ENCODE measurements at places on chromosomes 4 and X.
A peak's percentile ranks its signal among the peaks of the same experiment; 100 is the strongest.

DNA sequence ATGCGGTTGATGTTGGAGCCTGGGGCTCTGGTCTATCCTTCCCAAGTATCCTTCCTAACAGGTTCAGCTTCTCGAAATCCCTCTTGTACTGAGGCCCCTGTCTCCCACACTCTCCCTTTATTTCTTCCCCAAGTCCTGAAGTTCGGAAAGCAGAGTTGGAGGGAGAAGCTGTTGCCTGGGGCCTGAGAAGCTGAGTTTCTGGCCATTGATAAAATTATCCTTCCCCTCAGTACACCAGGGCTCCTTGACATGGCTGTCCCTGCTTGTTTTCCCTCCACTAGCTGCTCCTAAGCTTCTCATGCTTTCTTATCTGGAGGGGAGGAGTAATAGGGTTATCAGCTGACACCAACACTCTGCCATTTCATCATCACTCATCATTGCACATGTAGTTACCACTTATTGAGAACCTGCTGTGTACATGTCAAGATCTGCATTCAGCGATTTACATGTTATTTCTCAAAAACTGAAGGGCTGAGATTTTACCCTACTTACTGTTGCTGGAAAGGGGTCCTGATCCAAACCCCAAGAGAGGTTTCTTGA, 58.0 kb downstream of the FUNDC1 start:
- DNase-seq: no peak

DNA sequence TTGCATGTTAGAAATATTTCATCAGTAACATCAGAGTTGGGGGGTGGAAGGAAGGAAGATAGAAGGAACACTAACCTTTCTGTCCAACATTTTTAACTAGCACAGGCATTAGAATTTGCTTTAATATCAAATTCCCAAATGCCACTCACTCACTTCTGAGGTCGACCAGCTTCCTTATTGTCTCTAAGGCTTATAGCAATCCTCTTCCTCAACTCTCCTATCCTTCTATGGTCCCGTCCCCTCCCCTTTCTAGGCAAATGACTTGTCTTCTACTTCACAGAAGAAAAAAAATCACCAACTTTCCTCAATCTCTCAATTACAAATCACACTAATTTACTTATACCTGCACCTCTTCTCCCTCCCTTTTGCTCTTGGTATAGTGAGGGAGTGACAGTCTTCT, 100.8 kb downstream of the ZAR1 start:
- DNase-seq: no peak

- no peak for DNase-seq
Measured at GRCh38 chrX:19810006-19810774, 77.2 kb downstream of the SH3KBP1 start.

- no peak for DNase-seq
Measured at GRCh38 chr4:26022346-26023202, 108.6 kb downstream of the SMIM20 start.

DNA sequence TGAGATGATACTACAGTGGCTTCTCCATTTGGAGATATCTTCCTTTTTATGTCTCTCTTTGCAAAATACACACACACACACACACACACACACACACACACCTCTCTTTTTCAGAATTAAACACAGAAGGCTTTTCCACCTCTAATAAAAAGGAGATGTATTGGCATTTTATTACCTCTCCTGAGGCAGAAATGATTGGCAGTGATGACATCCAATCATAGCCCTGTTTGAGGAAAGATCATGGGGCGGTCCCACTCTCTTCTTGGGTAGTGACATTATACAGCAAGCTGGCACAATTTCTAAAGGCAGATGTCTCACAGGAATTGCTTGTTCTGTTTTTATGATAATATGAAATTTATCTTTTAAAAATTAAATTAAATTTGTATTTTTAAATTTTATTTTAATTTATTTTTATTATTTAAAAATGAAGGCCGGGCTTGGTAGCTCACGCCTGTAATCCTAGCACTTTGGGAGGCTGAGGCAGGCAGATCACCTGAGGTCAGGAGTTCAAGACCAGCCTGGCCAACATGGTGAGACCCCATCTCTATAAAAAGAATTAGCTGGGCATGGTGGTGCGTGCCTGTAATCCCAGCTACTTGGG, 15.6 kb downstream of the CHRNA9 start:
- no peak for DNase-seq

DNA sequence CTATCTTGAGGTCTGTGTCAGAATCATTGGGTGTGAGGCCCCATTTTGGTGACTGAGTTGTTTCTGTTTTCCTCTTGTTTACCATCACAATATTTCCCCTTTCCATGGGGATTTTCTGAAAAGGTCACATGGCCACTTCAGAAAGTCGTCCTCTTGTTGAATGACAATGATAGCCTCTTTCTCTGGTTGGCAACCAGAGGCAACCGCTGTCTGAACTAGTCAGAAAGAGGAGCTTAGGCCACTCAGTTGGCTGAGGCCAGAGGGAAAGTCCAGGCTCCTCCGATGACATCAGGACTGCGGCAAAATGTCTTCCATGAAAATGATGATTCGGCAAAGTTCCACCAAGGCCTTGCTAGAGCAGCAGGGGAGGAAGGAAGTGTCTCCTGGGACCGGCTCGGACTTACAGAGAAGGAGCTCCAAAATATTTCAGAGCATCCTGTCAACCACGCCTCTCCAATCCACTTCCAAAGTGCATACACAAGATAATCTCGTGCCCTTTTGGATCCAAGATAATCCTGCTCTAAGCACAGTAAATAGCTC, 19.1 kb upstream of the RBM47 start:
- no peak for DNase-seq

DNA sequence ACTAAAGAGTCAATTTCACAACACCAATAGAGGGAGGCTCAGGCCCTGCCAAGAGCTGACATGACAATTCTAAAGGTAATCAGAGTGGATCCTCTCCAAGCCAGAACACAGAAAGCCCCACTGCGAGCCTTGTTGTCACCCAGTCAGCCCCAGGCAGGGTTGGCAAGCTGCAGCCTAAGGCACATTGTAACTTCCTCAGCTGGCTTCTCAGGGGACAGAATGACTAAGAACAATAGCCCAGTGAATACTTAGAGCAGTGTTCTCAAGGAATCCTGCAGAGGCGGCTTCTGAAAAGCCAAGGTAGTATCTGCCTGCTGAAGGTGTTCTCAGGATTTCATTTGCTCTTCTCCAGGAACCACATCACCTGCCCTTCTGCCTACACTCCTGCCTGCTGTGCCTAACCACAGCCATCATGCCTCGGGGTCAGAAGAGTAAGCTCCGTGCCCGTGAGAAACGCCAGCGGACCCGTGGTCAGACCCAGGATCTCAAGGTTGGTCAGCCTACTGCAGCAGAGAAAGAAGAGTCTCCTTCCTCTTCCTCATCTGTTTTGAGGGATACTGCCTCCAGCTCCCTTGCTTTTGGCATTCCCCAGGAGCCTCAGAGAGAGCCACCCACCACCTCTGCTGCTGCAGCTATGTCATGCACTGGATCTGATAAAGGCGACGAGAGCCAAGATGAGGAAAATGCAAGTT, at the start of gene MAGEB4:
TSS of gene MAGEB4 (plus strand) at position 277 of the 692 bp plus-strand sequence. CDS start at position 413, 136 bp downstream.
- no peak for DNase-seq

- no peak for DNase-seq
Measured at GRCh38 chr4:7844594-7844991, 95.1 kb downstream of the AFAP1 start.

DNA sequence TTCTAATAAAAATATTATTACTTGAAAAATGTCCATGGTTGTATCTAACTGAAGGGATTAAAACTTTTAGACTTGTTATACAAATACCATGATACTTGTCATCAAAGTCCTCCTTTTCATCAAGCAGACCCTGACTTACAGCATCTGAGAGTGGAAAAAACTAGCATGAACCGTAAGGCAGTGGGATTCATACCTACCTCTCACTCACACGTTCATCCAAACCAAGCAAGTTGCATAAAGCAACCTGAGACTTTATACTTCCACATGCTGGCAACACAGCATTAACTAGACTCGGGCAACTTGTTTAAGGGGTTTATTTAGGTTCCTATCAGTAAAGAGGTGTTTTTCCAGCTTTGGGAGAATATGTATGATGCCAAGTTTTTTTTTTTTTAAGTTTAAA, 22.6 kb upstream of the TLR7 start:
- DNase-seq: no peak

- DNase-seq: no peak
Measured at GRCh38 chr4:151952137-151952536, 191.3 kb upstream of the GATB start.

- peak; percentile 5 for DNase-seq
Measured at GRCh38 chrX:110310896-110311295, 7.0 kb downstream of the AMMECR1 start.

- DNase-seq: no peak
Measured at GRCh38 chrX:10173331-10173900, 16.6 kb downstream of the CLCN4 start.

DNA sequence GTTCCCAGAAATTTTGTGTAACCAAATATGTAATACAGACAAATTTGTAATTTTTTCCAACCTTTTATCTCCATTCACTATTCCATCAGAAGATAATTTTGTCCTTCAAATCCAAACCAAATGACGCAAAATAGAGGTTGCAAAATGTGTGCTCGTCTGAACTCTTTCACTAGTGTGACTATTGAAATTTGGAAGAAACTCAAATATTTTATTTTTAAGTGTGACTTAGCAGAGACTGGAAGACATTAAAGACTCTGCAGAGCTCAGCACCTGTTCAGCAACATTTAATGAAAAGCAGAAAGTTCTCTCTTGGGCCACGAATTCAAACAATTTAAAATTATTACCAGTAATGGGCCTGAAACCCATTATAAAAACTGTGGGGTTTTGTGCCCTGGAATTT, 30.0 kb upstream of the APELA start:
- no peak for DNase-seq

DNA sequence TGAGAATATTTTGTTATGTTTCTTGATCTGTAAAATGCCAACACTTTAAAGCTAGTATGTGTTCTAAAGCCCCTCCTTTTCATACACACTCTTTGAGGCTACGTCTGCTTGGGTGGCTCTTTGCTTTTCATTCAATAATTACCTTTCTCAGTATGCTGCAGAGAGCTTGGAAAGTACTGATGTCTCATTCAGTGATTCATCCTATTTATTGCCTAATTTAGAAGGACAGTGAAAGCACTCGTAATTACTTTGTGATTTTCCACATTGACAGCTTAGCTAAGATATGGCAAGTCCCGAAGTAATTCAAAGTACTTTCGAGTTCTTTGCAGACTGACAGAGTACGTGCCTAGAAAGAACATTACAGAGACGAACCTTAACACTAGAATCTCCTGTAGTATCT, 57.2 kb downstream of the BMP15 start:
- no peak for DNase-seq

- DNase-seq: no peak
Measured at GRCh38 chr4:88630756-88631155, 38.5 kb downstream of the HERC3 start.

DNA sequence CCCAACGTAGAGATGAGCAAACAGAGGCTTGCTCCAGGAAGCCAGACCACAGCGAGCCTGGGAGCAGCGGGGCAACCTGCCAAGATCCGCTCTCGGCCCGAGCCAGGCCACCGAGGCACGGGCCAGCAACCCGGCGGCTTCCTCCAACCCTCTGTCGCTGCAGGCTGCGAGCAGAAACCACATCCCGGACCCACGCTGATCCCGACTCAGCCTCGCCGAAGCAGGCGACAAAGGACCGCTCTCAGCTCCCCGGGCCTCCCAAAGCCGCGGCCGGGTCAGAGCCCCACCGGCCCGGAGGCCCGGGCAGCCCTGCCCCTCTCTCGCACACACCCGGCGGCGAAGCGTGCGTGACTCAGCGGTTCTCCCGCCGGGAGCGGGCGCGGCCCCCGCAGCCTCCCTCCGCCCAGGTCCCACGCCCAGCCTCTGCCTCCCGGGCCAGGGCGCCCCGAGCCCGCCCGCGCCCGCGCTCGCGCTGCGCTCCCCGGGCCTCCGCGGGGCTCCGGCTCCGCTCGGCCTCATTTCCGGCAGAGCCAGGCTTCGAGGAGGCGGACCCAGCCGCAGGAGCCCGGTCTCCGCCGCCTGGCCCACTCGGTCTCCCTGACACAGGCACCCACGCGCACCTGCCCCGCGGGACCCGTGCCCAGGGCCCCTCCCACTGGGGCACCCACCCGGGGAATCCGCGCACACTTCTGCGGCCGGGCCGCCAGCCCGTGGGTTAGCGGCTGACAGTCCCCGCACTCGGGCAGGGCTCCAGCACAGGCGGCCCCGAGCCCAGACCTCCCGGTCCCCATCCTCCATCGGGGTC, 1.7 kb downstream of the PPP2R2C start:
- no peak for DNase-seq

DNA sequence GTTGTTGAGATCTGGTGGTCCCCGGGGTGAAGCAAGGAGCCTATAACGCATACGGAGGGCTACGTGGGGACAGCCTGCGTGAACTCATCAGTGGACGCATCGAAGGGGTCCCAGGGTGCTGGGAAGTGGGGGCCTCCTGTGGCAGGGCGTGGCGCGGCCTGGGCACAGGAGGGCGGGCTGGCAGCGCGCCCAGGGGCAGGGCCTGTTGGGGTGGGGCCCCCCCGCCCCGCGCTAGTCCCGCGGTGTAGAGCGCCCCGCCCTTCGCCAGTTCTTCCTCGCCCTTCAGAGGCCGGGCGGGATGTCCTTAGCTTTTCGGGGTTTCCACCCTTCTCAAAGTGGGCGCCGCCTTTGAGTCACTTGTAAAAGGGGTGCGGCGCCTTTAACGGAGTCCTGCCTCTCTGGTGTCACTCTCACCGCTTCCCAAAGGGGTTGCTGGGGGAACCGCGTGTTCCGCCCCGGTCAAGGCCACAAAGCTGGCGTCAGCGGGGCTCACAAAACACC, 632 bp downstream of the PLP2 start:
- peak; percentile 20 for DNase-seq

- DNase-seq: no peak
Measured at GRCh38 chr4:47538111-47538824, 53.2 kb downstream of the ATP10D start.

GRCh38 chr4:2798399-2799223, 5.7 kb downstream of the SH3BP2 start:
- DNase-seq: no peak
